Stimulated activated CD4-positive, alpha-beta T cell treated with anti-CD3 and anti-CD28 coated beads, Interleukin-1b, Interleukin-23, amount 100 ng/mL, for 1 hour (primary cell): ENCODE measurements at places on chromosomes 16 and 17.

DNA sequence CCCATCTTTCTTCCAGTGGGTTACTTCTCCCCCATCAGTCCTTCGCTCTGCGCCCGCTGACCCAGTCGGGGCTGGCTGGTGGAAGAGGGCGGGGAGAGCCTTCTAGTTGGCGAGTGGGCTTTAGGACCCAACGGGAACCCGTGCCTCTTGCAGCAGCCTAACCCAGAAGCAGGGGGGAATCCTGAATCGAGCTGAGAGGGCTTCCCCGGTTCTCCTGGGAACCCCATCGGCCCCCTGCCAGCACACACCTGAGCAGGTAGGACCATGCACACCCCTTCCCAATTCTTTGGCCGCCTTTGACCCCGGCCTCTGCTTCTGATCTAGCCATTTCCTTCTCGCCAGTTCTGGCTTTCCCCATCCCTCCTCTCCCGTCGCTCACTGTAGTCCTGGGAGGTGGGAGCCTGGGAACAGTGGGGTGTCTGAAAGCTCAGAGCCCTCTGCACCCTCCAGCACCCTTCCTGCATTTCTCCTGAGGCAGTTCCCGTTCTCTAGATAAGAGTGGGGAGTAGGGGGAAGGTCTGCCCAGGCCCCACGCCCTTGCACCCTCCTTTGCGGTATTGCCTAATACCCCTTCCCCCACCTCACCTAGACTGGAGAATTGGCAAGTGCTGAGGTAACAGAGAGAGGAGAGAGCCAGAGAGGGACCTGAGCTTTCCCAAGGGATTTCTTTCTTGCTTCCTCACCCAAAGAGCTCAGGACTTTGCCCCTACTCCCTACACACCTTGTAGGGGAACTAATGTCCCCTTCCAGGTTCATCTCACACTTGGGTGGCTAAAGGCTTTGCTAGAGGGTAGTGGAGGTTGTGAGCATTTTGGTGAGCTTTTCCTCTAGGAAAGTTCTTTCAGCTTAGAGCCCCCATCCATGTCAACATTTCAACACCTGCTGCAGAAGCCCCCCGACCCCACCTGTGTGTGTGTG lies at the start of gene RARA:
TSS of gene RARA (plus strand) at position 150 of the 918 bp plus-strand sequence. CDS start 22,039 bp downstream, outside the sequence.
- DNase-seq, result no peak

GRCh38 chr17:41496803-41497484 lies 7.2 kb upstream of the KRT36 start:
- DNase-seq, result peak; percentile 3

GRCh38 chr17:59963738-59964481 lies 630 bp downstream of the RNFT1 start:
- peak; percentile 18 for DNase-seq

GRCh38 chr17:74608511-74608910 lies 15.0 kb downstream of the CD300E start:
- DNase-seq, result no peak

- DNase-seq, result no peak
Observed at GRCh38 chr17:57490111-57490845, 234.0 kb downstream of the MSI2 start.

DNA sequence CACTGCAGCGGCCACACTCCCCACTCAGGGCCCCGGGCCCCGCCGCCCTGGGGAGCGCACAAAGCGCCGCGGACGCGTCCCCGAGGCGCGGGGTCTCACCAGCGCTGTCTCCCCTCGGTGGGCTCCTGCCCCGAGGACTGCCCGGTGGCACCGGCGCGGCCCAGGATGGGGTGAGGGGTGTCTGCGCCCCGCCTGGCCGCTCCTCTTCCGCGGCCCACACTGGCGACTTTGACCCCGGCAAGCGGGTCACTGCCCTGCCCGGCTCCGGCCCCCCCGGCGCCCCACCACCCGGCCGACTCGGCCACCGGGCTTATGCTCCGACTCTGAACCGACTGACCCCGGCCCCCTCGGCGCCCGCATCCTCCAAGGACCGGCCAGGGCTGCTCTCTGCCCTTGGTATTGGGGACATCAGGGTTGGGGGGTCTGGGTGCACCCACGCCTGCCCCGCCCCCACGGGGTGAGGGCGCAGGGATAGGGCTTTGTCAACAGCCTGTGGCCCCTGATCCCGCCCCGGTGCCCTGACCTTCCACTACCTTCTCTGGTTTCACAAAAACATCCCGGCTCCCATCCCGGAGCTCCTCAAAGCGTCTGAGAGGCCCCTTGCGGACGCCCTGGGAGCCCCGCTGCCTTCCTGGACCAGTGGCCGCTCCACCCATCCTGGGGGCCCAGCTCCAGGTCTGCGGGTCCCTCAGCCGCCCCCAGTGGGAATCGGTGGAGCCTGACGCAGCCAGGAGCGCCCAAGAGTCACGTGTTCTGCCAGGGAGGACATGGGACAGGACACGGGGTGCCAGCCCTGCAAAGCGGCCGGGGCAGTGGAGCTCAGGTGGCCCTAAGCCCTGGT lies 829 bp downstream of the GCGR start:
- no peak for DNase-seq

DNA sequence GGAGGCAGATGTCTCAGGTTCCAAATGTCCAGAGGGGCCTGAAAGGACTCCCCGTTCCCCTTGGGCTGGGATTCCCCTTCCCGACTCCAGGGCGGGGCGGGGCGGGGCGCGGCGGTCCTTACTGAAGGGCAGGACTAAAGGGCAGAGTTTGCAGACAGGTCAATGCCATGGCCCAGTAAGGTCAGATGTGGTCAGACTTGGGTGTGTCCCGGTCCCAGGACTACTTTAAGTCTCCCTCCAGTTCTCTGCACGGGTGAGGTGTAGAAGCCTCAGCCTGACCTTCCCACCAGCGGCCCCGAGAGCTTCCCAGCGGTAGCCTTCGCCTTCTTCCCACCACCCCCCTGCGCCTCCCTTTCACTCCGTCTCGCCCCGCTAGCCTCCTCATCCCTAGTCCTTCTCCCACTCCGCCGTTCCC lies 532 bp downstream of the KDM6B start:
- DNase-seq, result no peak

GRCh38 chr16:28260193-28260592 lies 32.1 kb upstream of the SBK1 start:
- DNase-seq, result no peak

DNA sequence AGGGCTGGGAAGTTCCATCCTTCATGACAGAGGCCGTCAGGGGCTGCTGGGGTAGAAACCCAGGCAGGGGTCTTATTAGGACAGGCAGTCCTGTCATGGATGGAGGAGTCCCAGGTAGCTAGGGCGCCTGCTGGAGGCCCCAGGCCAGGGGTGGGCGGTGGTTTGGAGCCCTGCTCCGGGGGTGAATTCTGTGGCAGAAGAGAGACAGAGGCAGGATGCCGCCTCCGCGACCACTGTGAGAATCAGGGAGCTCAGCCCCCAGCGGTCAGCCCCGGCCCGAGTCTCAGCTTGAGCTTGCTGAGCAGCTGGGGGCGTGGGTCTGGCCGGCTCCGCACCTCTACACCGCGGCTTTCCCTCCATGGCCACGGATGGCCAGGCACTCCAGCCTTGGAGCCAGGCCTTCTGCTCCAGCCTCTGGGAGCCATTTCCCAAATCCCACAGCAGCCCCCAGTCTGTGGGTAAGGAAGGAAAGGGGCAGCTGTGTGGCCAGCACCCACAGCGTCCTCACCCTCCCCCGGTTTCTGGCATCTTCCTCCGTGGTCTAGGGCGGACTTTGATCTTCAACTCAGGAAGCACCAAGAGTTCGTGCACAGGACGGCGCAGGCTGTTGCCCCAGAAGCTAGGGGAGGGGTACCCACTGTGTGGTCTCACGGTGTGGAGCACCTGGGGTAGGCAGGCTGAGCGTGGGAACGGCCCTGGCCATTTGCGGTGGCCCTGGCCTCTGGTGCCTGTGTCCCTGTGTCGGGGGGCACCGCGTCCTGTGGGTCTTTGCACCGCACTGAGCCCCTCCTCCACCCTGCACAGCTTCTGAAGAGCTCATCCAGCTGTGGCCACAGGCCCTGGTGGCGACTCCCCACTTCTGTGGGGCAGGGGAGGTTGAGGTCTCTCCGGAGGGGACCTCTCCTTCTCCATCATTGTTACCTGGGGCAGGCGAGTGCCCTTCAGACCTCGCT lies 14.1 kb downstream of the CD7 start:
- DNase-seq, result no peak

- DNase-seq, result no peak
Observed at GRCh38 chr16:66936462-66936861, 1.1 kb downstream of the CES2 start.

- no peak for DNase-seq
Observed at GRCh38 chr16:89257281-89257731, 39.8 kb downstream of the ZNF778 start.

DNA sequence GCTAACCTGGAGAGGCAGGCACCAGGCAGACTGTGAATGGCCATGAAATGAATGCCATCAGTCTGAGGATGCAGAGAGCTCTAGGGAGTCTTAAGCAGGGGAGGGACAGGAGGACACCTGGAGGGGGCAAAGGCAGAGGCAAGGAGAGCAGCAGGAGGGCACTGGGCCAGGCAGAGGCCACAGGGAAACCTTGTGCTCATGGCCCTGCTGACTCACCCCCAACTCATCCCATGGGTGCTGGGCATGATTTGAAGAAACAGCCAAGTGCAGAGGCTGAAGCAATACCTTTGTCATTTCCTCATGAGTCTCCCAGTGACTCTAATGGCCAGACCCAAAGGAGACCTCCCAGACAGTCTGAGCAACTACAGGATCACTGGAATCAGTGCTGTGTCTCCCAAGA lies 141.4 kb downstream of the TMEM132E start:
- no peak for DNase-seq

DNA sequence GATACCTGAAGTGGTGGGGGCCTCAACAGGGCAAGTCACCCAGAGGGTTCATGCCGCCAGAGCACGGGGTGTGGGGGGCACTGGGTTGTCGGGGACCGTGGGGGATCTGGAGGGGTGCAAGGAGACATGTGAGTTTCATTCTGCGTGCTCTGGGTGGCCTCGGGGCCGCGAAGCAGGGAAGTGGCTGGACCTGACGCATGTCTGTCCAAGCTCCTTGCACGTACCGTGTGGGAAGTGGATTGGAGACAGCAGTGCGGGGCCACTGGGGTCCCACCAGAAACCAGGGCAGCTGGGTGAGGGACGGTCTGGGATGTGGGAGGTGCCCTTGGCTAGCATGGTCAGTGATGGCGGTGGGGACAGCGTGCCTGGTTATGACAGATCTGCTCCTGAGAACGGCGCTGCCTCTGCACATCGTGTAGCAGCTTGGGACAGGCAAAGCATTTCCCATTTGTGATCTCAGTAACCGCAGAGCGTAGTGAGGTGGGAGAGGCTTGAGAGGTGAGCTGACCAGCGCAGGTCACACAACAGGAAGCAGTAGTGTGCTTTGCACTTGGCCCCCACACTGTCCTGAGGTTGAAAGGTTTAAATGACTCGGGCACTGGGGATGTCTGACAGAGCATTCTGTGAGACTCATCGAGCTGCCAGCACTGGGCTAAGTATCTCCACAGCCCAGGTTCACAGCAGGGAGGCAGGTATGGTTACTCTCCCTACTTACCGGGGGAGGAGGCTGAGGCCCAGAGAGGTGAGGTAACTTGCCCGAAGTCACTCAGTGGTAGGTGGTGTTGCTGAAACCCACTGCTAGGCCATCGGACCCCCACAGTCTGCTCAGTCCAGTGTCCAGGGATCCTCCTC lies 114.4 kb downstream of the SOCS1 start:
- no peak for DNase-seq

DNA sequence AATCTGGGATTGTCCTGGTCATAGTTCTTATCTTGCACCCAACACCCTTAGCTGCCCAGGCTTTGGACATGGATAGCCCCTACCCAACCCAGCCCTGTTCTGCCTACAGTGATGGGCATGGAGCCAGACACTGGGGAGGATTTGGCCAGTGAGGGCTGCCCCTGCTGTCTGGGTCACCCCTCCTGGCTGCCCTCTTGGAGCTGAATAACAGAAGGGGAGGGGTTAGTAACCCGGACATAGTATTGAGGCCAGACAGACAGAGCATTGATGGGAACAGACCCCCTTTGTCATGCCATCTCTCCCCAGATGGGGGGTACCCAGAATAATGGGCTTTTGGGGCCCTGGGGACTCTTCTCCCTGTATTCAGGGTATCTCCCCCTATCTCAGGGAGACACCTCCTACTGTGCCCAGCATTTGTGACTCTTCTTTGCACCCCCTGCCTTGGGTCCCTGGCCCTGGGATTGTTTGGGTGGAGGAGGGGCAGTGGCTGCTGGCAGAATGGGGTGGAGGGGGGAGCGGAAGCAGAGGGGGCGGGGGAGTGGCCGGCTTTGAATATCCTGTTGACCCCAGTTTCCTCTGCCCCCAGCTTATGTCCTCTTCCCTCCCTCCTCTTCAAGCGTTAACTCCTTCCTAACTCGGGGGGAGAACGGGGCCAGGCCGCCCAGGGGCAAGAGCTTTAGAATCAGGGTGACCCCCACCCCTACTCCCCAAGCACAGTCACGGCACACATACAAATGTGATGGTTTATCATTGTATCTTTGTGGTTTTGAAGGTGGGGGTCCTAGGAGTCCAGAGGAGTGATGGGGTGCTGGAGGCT lies 17.0 kb downstream of the GJD3 start:
- no peak for DNase-seq

- DNase-seq, result no peak
Observed at GRCh38 chr16:57985204-57986181, 14.6 kb upstream of the CNGB1 start.

DNA sequence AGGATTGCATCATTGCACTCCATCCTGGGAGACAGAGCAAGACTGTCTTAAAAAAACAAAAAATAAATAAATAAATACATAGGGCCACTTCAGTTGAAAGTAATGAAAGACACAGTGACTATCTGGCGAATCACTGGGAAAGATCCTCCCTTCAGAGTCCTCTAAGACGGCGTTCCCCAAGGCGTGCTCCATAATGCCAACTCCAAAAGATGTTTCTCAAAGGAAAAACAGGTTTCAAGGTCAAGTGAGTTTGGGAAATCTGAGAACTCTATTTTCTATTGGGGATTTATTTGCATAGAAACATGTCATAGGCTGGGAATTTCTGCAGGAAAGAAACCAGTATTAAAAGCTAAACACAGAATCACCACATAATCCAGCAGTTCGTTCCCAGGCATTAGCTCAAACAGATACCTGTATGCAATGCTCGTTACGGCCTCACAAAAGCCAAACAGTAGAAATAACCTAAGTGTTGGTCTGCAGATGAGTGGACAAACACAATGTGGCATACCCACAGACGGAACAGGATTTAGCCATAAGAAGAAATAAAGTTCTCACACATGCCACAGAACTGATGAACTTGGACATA lies 7.9 kb downstream of the KLHDC4 start:
- no peak for DNase-seq

GRCh38 chr16:81798311-81799137 lies 19.4 kb downstream of the PLCG2 start:
- DNase-seq, result no peak
